ENCODE measurements at places on chromosomes 16 and 17.

- DNase-seq: peak; percentile 27
These were observed 20.1 kb upstream of the SLC46A1 start for GRCh38 chr17:28426081-28426519.

DNA sequence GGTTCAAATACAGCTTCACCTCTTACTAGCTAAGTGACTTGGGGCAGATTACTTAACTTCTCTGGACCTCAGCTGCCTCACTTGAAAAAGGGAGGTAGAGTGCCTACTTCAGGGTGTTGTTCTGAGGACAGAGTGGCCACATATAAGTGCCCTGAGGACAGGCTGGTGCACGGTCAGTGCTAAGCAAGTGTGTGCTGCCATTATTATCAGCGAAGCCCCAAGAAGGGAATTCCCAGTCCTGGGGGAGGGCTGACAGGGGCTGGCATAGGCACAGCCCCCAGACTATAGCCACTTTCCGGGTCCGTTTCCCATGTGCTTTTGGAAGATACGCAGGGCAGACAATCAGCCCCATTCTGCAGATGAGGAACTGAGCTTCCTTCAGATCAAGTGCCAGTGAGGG, 2.5 kb downstream of the ZBTB4 start:
- DNase-seq: no peak

DNA sequence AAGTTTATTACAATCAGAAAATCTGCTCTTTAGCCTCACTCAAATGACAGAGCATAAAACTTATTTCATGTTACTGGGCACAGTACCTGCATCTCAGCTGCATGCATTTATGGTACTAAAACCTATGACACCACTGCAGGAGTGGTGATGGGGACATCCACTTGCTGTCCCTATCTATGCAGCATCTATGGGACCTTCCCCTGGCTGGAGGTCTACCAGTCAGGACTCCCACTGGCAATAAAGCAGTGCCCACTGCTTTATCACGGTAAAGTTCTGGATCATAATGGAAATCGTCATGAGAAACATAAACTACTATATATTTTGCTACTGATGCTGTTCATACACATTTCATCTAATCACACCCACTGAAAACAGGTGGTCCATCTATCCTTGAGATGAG, 26.2 kb downstream of the NSMCE1 start:
- DNase-seq: no peak

DNA sequence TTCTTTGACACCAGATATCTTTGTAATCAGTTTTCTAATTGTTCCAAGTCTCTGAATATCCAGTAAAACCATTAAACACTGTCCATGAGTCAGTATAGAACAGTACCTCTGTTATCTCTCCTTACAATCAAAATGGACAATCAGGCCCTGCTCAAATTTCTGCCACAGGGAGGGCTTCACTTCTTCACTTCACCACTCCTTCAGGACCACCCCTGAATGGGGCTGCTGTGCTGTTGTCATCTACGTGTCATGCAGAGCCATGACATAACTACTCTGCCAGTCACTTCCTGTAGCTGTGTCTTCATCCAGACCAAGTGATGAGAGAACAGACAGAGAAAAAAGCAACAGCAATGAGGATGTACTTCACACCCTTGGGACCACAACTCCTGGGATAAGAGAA, 116.9 kb downstream of the TANC2 start:
- DNase-seq: no peak

DNA sequence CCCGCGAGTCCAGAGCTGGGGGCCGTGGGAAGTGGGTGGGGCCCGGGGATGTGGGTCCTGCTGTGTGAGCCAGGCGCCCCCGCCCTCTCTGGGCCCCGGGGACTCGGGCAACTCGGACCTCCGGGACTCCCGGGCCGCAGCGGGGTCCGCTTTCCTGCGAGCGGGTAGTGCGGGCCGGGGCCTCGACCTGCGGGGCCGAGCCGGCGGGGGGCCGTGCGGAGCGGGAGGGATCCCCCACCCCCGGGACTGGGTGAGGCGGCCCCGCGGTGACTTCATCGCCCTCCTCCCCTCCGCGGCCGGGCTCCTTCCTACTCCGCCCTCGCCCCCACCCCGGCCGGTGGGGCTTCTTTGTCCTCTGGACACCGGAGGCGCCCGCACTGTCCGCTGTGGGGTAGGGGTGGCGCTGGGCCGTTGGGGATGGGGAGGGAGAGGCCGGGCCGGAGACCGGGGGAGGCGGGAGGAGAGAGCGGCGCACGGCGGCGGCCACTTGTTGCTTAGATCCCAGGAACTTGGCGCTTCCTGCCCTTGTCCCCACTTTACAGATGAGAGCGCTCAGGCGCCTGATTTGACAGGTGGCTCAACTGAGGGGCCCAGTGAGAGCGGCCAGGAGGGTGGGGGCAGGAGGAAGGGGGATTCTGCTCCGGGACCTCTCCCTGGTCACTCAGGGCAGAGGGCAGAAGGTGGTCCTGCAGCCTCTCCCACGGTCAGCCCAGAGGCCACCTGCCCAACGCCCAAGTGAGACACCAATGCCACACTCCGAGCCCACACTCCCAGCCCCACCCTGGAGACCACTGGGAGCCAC, 874 bp downstream of the CMTM3 start:
- DNase-seq: no peak

DNA sequence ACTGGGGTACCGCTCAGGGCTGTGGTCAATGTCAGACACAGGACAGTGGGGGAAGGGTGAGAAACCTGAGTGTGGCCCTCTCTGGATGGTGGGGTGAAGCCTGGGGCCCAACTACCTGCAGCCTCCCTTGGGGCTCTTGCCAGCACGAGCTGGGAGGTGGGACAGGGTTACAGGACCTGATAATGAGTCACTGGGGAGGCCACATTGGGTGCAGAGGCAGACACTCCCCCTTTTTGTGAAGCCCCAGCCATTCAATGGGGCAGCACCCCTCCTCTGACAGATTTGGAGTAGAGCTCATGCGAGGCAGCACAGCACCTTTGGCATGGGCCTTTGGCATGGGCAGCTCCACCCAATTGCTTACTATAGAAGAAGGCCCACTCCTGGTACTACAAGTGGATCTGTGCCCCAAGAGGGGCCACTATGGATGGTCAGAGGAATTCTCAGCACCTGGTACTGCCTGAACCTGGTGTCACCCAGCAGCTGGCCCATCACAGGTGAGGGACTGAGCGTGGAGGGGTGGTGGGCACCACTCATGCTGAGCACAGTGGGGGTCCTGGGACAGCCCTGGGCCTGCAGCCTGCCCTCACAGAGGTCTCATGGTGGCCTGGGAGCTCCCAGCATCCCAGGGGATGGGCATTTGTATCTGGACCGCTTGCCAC, 45.2 kb upstream of the SMPD3 start:
- no peak for DNase-seq

DNA sequence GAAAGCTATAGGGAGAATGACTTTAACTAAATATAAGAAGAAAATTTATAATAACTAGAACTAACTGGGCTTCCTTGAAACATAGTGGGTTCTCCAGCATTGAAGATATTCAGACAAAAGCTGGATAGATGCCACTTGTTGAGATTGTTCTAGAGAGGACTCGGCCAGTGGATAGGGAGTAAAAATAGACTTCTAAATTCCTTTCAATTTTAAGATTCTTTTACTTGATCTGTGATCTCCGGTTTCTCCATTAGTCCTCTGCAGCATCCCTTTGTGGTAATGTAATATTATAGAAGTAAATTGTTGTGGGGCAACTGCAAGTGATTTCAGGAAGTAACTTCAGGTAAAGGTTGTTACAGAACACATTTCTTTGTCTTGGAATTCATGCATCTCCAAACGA, 10.3 kb upstream of the RARA start:
- DNase-seq: no peak

- DNase-seq: no peak
These were observed 44.0 kb downstream of the NLK start for GRCh38 chr17:28086519-28086918.

DNA sequence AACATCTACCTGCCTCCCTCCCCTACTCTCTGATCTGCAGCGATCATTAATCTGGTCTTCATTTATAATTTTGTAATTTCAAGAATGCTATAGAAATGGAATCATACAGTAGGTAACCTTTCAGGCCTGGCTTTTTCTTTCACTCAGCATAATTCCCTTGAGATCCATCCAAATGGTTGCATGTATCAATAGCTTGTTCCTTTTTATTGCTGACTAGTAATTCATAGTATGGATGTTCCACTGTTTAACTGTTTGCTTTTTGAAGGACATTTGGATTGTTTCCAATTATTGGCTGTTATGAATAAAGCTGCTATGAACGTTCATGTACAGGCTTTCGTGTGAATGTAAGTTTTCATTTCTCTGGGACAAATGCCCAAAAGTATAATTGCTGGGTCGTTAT, 125.2 kb downstream of the USP31 start:
- DNase-seq: no peak

GRCh38 chr17:40340880-40341807, 23.4 kb downstream of the GJD3 start:
- DNase-seq: no peak

- DNase-seq: no peak
These were observed 4.9 kb downstream of the TEX14 start for GRCh38 chr17:58686980-58687379.

GRCh38 chr17:44900894-44901293, 1.6 kb upstream of the EFTUD2 start:
- no peak for DNase-seq

- peak; percentile 5 for DNase-seq
These were observed 65.8 kb upstream of the ENDOV start for GRCh38 chr17:80349151-80349651.

DNA sequence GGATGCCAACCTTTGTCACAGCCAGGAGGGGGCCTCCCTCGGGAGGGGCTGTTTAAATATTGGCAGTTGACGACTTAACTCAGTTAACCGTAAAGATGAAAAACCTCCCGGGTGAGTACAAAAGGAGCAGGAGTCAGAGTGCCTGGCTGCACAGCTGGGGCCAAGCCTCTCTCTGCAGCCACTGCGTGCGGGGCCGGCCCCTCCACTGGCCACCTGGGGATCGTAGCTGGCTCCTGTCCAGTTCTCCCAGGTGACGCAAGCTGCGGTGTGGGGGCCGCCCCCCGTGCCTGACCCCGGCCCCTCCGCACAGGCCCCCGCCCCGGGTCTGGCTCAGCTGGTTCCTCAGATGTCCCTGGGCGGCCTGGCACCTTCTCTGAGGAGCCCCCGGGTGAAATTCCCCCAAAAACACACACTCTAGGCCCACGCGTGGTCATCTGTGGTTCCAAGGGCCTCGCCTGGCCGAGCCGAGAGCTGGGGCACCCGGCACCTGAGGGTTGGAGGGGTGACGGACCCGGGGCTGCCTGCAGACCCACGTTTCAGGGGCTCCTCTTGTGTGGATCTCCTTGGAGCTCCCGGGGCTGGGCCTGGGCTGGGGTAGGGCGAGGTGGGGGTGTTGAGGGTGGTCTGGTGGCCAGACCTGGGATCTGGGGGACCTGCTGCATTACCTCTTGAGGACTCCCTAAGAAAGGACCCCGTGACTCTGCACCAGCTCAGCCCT, 7.4 kb upstream of the CACNA1H start:
- no peak for DNase-seq

GRCh38 chr16:79090966-79091365, 509.6 kb downstream of the MAF start:
- DNase-seq: peak; percentile 49

GRCh38 chr17:311119-311782, 41.4 kb downstream of the RPH3AL start:
- DNase-seq: no peak

GRCh38 chr17:66687570-66688284, 147.2 kb upstream of the CACNG5 start:
- DNase-seq: no peak

DNA sequence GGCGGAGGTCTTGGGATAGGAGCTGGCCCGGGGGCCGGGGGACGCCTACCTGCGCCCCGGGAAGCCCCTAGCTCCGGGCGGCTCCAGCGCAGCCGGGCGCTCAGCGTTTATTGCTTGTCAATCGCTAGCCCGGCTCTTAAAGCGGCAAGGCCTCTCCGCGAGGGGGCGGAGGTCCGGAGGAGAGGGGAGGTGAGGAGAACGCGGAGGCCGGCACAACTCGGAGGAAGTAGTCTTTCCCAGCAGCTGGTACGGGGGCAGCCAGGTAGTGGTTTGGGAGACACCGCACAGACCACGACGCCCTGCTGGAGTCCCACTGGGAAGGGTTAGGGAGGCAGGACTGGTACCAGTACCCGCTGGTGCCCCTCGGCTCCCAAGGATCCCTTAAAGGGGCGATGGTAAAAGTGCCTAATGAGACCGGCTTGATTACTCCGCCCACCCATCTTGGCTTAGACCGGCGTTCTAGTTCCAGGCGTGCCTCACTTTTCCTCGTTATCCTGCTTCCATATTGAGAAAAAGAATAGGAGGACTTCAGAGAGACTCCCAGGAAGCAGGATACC, at the start of gene MPP2:
TSS of gene MPP2 (minus strand) at position 112 of the 557 bp plus-strand sequence. CDS start 3,076 bp downstream, outside the sequence.
- peak; percentile 85 for DNase-seq

GRCh38 chr16:77220427-77220826, 21.2 kb downstream of the SYCE1L start:
- DNase-seq: no peak

DNA sequence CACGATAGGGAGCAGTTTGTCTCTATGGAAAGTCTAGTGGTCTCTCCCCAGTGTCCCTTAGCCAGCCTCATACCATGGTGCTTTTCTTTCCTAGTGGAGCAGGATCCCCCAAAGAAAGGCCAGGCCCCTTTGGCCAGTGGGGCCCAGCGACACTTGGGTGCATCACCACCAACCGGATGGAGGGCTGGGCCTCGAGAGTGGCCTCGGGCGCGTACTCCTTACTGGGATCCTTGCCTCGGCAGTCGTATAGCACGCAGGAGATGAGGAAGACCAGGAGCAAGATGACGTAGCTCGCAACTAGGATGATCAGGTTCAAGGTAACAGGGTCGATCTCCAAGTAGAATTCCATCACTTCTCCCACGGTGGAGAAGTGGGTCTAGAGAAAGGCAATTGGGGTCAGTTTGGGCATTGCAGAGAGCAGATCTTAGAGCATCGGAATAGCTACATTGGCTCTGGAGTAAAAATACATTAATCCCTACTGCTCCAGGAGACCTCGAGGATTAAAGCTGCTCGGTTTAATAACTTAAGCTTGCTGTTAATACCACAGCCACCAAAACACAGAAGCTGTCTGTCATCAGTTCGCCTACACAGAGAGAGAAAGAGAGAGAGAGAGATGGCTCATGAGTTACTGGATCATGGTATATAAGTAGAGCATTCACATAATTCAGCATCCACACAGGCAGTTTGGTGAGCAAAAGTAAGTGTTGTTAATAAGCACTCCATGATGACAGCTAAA, at the start of gene SMIM36:
TSS of gene SMIM36 (minus strand) at position 467 of the 736 bp plus-strand sequence.
- no peak for DNase-seq

- peak; percentile 62 for DNase-seq
These were observed 54.4 kb upstream of the RCVRN start for GRCh38 chr17:9959377-9959981.

- DNase-seq: no peak
These were observed 93.8 kb downstream of the SALL1 start for GRCh38 chr16:51057102-51057793.

GRCh38 chr17:80605326-80606066, 60.9 kb downstream of the RPTOR start:
- DNase-seq: peak; percentile 55

- no peak for DNase-seq
These were observed 16.4 kb downstream of the CDYL2 start for GRCh38 chr16:80788027-80788426.

DNA sequence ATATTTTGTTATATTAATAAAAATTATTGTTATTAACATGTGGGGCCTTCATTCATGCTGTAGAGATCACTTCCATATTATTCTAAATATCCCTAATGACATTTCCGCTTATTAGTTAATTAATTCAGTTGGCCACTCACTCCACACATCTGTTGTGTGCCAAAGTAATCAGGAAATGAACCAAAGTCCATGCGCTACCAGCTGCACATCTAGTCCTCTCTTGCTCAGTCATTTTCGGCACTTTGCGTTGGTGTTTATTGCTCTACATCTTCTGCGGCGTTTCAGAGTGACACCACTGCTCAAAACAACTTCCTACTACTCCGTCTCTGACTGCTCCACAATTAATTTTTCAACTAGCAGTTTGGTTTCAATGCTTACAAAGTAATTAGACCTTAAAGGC, 101.4 kb upstream of the ZFHX3 start:
- no peak for DNase-seq

Data from KBM-7 (cell line).